ENCODE measurements at places on chromosomes 5 and 9.

- no peak for DNase-seq
Measured at GRCh38 chr5:157470631-157471030, 10.6 kb downstream of the NIPAL4 start.

- no peak for DNase-seq
Measured at GRCh38 chr5:167614294-167615021, 677.0 kb upstream of the WWC1 start.

DNA sequence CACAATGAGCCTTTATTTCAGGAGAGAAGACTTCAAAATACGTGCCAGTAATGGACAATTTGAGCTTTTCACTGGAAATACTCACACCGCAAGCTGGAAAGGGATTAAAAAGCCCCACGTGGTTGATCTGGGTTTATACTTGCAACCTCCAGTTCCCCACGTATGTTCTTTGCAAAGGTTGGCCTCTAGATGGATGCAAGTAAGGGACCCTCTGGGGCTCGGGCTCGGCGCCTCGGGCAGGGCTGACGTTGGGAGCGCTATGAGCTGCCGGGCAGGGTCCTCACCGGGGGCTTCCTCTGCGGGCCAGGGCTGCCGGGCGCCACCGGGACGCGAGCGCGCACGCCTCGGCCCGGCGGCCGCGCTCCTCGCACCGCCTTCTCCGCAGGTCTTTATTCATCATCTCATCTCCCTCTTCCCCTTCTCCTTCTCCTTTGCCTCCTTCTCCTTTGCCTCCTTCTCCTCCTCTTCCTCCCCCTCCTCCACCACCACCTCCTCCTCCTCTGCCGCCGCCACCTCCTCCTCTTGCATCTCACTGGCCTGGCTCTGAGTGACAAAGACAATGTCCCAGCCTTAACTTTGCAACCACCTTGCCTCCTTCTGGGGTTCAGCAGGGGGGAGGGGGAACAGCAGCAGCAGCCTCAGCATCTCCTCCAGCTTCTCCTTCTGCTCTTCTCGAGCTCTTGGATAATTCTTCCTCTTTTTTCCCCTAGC is 701 bp upstream of the ZNF462 start:
- no peak for DNase-seq

DNA sequence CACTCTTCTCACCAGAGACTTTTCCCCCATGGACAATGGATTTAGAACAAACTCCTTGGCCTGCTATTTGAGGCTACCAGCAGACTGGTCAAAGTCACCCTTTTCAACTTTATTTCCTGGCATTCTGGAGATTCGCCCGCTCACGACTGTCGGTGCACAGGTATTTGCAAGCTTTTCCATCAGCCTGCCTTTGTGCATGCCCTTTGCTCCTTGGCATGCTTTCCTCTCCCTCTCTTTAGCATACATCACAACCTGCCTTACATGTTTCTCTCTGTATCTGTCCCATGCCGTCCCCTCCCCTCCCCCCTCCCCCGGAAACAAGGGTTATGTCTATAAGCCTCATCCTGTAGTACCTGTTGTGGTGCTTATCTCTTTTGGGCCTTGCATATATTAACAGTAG is 257.1 kb downstream of the AOPEP start:
- no peak for DNase-seq

GRCh38 chr5:176902911-176903664 is 3.9 kb upstream of the HK3 start:
- no peak for DNase-seq

GRCh38 chr9:115943431-115944165 is 210.0 kb upstream of the PAPPA start:
- DNase-seq, result no peak

All from Panc1 (cell line).